ENCODE measurements at places on chromosomes 12 and 14.

DNA sequence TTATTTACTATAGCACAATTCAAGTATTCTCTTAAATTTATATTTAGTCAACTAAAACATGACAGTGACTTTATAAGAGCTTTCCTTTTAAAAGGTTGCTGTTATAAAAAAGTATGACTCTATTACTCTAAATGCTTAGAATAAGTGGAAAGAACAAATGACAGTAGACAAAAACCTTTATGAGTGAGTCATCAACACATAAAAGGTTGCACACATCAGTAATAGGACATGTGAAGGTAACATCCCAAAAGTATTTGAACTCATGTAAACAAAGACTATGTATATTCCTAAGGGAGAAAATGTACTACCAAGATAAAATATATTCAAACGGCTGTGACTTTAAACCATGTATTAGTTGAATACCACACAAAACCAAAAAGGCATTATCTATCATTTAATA, 98.8 kb downstream of the PAWR start:
- no peak for DNase-seq

GRCh38 chr14:69428289-69428998, 30.0 kb downstream of the SLC39A9 start:
- no peak for DNase-seq

- DNase-seq, result no peak
Measured at GRCh38 chr12:131103669-131104462, 150.2 kb downstream of the ADGRD1 start.

GRCh38 chr12:49776858-49777257, 35.5 kb downstream of the TMBIM6 start:
- no peak for DNase-seq

- DNase-seq, result no peak
Measured at GRCh38 chr12:41881891-41882805, 262.5 kb downstream of the GXYLT1 start.

DNA sequence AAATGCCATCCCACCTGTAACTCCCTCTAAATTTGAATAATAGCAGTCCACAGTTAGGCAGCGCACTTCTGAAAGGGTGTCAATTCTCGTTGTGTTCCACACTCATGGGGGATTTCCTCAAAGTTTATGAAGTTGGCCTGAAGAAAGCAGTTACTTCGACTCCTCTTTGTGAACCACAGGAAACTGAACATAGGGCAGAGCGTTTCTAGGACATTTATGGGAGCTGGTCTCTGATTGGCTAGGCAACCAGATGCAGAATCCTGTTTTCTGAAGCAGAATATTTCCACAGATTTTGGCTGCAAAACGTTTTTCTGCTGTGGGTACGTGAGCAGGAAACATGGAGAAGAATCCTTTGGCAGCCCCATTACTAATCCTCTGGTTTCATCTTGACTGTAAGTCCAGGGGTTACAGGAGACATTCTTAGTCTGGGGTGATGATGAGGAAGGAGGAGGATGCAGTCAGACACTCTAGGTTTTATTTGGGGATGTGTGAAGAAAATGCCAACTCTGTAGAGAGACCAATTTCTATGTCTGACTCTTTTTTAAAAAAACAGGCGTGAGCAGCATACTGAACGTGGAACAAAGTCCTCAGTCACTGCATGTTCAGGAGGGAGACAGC, 431.5 kb upstream of the OR4E1 start:
- DNase-seq, result no peak

DNA sequence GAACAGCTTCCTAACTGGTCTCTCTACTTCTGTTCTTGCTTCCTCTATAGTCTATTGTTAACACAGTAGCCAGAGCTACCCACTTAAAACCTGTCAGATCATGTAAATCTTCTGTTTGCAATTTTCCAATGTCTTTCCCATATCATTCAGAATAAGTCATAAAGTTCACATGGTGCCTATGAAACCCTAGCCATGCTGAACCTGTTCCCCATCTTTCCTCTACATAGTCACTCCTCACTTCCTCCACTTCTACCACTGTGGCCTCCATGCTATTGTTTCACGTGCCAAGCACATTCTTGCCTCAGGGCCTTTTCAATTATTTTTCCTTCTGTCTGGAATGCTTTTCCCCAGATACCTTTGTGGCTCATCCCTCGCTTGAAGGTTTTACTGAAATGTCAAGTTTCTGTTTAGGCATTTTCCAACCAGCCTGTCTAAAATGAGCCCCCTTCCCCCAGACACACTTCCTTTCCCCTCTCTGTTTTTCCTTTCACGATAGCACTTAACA, 132.1 kb downstream of the DYRK2 start:
- no peak for DNase-seq

DNA sequence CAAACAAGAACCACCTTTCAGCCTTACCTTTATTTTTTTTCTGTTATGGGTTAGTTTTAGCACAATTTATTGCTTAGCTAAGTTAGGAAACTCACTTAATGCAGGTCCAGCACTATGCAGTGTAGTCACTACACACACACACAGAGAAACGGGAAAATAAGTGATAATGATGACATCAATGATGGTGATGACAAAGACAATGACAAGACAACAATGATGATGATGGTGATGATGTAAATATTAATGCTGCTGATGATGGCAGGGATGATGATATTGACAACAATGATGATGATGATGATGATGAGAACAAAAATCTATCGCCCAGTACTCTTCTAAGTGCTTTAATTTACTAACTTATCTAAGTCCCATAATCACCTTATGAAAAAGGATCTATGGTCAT, 41.1 kb downstream of the WSCD2 start:
- DNase-seq, result no peak

GRCh38 chr12:72523754-72524153, 251.6 kb downstream of the TRHDE start:
- no peak for DNase-seq

DNA sequence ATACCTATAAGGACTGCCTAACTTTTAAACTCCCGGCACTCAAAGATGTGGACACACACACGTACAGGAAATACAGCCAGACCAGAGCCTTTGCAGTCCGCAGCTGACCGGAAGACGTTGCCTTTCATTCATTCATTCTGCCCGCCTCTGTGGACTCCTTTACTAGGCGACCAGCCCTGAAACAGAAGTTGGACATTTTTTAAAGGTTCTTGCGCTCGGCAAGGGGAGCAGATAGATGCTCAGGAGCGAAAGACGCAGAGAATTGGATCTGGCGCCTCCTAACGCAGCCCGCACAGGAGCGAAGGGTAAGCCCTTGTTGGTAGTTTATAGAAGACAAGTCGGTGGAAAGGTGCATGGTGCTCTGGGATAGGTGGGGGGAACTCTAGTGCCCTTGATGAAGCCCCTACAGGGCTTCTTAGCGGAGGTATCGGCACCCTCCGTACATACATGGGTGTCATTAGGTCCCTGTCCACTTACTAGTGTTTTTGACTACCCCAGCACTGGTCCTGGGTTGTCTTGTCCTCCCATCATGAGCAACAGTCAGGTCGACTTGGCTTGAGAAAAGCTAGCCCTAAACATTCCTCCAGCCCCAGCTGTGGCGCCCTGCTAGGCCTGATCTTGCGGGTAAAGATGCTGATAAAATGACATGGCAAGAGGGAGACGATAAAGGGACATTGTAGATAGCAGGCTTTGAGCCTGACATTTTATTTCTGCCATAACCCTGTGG, at the start of gene KDM2B:
Gene KDM2B (minus strand): TSS at position 65 of the 727 bp plus-strand sequence. CDS start 112 bp downstream, outside the sequence.
- DNase-seq, result no peak

DNA sequence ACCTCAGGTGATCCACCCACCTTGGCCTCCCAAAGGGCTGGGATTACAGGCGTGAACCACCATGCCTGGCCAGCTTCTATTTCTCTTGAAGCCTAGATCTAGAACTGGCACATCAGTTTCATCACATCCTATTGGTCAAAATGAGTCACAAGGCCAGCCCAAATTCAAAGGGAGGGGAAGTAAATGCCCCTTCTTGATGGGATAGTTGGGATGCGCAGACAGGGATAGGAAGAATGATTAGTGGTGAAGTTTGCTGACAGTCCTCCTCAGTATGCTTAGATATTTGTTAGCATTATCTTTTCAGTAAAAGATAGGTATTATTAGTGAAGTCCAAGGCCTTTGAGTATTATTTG, 33.4 kb downstream of the CRADD start:
- no peak for DNase-seq

GRCh38 chr14:38110258-38110657, 97.4 kb upstream of the SSTR1 start:
- DNase-seq, result no peak

DNA sequence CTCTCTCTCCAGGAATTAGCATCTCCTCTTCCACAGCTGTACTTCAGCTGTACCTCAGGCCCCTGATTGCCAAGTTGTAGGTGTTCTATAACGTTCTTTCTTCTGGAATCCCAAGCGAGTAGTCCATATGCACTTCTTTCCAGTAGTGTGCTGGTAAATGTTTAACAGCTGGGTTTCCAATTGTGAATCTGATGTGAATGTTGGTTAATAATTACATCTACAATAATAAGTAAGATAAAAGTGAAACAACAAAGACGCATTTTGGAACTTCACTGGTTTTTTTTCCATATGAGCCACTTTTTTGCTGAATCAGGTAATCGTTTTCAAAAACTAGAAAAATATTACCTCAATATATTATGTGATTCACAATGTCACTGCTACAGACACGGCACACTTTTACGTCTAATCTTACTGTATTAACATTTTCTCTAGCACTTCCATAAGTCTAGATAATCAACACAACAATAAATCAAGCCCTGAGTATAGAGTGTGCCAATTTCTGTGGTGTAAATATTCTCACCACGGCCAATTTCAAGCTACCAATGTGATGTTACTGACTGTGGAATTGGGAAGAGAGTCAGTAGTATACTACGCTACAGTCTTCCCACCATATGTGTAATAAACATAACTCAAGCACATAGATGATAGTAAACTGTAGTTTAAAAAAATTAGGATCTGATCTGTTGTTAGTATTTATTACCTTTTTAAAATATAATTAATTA, 113.0 kb downstream of the ZFP36L1 start:
- no peak for DNase-seq
